Left renal pelvis (tissue), 4 donors: ENCODE measurements at places on chromosomes 3 and 15. TPM values are rescaled to one million over a fixed set of nuclear protein-coding genes. Genes with fewer than 3 reads are reported as not detected.
A peak's percentile ranks its signal among the peaks of the same experiment; 100 is the strongest.

GRCh38 chr3:136787349-136787748, 31.6 kb upstream of the SLC35G2 start:
- DNase-seq = no peak

GRCh38 chr15:89680282-89680873, 1.2 kb upstream of the PLIN1 start:
- no peak for DNase-seq

GRCh38 chr3:165852191-165852590, 15.0 kb upstream of the BCHE start:
- no peak for DNase-seq

- DNase-seq = no peak
Observed at GRCh38 chr3:40765884-40766283, 241.1 kb downstream of the ZNF621 start.

Gene SERPINI2
- 10.5 TPM for polyA plus RNA-seq

- DNase-seq = no peak
Observed at GRCh38 chr3:177190756-177191681, 6.3 kb downstream of the TBL1XR1 start.

DNA sequence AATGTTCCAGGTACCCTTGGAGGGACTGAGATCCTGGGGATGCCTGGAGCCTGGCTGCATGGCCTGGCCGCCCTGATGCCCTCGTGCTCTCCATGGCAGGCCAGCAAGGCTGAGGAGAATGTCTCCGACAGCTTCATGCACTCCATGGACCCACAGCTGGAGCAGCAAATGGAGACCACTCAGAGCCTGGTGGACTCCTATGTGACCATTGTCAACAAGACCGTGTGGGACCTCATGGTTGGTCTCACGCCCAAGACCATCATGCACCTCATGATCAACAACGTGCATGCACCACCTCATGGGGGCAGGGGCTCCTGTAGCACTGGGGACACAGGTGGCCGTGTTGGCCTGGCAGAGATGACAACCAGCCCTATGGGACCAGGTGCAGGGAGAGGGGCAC, 19.7 kb downstream of the GOLGA6A start:
- no peak for DNase-seq

- DNase-seq = peak; percentile 96
Observed at GRCh38 chr15:70097321-70098152, at the start of gene TLE3. Gene TLE3 (minus strand): TSS chr15:70097917. CDS start chr15:70096798, 1,119 bp downstream.

Gene TMEM158
- 7.0 TPM for polyA plus RNA-seq

DNA sequence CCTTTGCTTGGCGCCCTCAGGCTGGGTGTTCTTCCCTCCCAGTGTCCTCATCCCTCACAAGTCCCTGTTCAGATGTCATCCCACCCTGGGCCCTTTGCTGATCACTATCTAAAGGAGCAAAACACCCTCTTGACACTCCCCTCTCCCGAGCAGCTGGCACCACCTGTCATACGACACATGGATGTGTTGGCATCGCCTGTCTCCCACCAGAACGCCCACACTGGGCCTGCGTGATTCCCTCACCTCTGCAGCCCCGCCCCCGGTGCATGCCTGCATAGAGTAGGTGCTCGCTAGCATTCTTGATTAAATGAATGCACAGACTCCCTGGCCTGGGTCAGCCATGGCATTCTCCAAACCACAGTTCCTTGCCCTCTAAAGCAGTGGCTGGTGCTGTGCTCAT, 75.8 kb downstream of the DNAJB8 start:
- no peak for DNase-seq

Gene C3orf20
- 0.20 TPM for polyA plus RNA-seq

- DNase-seq = peak; percentile 68
Observed at GRCh38 chr15:66803182-66803729, 101.2 kb downstream of the SMAD6 start.

DNA sequence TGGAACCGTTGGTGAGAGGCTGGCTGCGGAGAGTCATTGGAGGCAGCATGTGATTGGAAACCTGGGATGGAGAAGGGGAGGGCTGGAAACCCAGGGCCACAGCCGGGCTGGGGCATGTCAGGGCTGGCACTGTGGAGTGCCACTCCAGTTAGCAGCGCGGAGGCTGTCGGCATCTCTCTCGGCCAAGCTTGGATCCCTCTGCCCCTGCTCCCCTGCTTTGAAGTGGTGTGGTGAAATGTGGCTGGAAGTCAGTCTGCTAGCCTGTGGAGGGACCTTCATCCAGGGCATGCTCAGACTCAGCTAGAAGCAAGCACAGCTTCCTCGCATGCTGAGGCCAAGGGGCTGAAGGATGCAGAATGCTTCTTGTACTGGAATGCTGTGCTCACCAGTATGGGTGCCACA, 13.5 kb downstream of the SLCO3A1 start:
- no peak for DNase-seq

Gene PEAK1
- polyA plus RNA-seq = 41.7 TPM

Gene UROC1
- polyA plus RNA-seq = 0.21 TPM
